ENCODE measurements at places on chromosomes 2 and 18.

GRCh38 chr2:99854236-99854852 lies 288.0 kb downstream of the AFF3 start:
- no peak for DNase-seq

DNA sequence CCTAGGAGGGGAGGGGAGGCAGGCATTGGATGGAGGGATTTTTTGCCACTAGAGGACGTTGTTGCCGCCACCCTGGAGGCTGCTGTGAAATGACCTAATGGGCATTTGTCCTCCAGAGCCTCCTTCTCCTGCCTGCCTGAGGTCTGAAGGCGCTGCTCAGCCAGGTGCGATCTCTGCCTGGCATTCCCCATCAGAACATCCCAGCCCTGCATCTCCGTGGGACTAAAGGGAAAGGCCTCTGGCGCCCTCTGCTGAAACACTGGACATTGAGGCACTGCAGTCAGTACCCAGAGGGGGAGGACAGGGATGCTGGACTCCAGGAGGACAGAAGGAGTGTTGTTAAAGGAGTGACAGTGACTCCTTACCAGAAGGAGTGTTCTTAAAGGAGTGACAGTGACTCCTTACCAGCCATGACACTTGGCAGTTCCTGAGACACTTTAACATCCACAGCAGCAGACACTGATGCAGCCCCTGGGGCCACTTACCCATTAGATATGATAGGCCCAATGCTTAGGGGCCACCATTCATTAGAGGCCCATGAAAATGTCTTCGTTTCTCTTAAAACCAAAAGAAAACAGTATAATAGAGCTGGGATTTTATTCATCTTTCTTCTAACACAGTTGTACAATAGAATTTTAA lies 17.0 kb downstream of the THNSL2 start:
- no peak for DNase-seq

DNA sequence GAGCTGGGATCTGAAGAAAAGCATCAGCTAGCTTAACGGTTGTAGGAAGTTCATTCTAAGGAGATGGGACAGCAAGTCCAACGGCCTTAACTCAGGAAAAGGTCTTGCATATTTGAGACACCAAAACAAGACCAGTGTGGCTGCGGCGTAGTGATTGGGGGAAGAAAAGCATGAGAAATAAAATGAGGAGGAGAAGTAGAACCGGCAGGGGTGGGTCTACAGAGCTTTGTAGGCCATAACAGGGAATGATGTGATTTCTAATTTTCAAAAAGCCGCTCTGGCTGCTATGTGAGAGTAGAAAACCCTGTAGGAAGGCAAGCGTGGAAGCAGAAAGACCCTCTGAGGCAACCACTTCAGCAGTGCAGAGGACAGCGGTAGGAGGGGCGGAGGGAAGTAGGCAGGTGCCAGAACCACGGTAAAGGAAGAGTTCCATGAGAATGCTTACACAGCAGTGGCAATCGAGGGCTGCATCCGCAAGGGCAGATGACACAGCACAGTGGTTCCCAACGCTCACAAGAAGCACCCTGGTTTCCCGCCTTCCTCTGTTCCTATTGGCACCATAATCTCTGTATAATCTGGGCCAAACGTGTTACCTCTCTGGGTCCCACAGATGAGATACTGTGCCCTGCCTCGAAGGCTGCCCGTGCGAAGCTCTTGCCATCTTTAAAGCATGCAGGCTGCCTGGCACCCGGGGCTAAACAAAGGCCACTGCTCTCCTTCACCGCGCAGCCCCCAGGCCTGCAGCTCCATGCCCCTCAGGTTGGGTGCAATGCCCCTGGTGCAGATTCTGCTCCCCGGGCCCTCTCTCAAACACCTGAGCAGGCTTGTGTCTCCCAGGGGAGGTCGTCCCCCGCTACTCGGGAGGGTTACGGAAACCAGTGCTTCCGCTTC lies 795 bp downstream of the ANKRD39 start:
- DNase-seq = no peak

GRCh38 chr2:85245891-85246290 lies 81.9 kb downstream of the TGOLN2 start:
- DNase-seq = no peak

GRCh38 chr2:10941383-10941782 lies 29.6 kb downstream of the KCNF1 start:
- DNase-seq = no peak

DNA sequence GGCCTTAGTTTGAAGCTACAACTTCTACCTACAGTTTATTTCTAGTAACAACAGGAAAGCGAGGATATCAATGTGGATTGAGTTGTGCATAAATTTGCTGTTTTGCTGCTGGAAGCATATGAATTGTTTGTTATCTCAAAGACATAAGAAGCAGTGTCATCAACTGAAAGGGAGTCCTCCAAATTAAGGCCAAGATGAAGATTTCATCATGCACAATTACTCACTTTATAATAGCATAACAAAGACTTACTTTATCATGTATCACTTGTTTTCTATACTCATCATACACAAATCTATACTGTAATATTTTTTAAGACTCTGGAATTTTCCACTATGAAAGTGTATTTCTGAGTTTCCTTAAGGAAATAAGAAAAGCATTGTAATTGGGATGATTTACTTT lies 136.1 kb upstream of the FANCL start:
- DNase-seq = no peak
